Tibial artery (tissue), 4 donors: ENCODE measurements at places on chromosomes 1 and 21.

DNA sequence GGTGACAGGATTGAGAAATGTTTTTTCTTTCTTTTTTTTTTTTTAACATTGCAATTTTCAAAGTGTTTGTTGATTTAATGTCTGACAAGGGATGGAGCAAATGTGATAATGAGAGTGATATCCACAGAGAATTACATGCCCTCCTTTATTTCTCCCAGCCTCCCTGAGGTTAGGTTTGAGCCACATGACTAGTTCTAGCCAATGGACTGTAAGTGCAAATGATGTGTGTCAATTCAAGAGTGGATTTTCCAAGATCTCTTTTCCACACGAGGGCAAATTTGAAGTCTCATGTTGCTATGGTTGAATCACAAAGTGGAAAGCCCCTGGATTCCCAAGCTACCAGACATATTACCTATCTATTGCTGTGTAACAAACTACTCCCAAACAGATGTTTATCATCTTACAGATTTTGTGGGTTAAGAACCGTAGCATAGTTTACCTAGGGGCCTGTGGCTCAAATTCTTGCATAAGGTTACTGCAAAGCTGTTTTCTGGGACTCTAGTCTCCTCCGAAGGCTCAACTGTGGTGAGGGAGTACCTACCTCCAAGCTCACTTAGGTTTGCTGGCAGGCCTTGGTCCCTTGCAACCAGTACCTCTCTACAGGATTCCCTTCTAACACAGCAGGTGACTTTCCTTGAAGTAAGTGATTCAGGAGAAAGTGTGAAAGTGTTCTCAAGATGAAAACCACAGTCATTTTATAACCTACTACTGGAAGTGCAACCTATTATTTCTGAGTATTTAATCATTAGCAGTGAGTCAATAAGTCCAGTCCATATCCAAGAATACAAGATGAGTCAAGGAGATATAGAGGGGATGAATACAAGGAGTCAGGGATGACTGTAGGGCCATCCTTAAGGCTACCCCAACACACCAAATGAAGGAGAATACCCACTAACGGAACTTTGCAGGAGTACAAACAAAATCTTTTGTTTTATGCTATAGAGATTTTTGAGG is 533.6 kb downstream of the PTPRC start:
- no peaks in the 10 kb centered on the region for H3K27me3 ChIP-seq
- no peak overlapping the region for H3K4me3 ChIP-seq
- H3K27ac ChIP-seq = no peak overlapping the region
- no peaks in the 10 kb centered on the region for H3K36me3 ChIP-seq

DNA sequence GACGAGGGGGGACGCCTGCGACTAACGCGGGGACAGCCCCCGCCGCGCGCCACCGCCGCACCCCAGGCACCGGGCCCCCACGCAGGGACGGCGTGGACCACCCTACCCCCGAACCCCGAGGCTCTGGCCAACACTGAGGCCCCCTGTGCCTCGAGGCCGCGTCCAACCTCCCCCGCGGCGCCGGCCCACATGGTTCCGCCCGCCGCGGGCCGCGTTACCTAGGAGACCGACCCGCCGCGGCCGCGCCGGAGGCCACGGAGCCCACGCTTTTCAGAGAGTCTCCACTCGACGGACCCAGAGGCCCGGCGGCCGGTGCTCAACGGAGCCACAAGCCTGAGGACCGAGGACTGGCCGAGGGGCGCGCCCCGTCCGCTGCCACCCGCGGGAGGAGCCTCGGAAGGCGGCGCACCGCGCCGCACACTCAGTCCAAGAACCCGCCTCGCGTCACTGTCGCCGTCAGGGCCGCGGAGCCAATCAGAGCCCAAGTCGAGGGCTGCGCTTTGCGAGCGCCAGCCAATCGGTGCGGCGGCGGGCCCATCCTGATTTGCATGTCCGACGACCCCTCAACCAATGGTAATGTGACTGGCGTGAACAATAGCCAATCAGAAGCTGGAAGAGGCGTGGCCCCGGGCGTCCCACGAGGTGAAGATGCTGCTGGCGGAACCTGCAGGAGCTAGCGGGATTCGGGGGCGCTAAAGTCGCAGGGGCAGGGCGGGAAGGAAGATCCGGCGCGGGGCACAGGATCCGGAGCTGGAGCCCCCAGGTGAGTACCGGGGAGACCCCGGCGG is at the start of gene NPHP4:
NPHP4 (minus strand) TSS at position 400 of the 788 bp plus-strand sequence. CDS start 6,136 bp downstream, outside the sequence.
- H3K27me3 ChIP-seq = no peaks in the 10 kb centered on the region
- peak within 1 kb of the TSS; percentile 75 for H3K27ac ChIP-seq
- H3K36me3 ChIP-seq = no peaks in the 10 kb centered on the region
- peak; percentile 99 for DNase-seq
- H3K4me1 ChIP-seq = peaks cover 19% of the 10 kb centered on the region
- H3K4me3 ChIP-seq = peak within 1 kb of the TSS; percentile 82

- no peaks in the 10 kb centered on the region for H3K36me3 ChIP-seq
- H3K27ac ChIP-seq = no peak overlapping the region
- DNase-seq = no peak
- H3K27me3 ChIP-seq = no peaks in the 10 kb centered on the region
Measured at GRCh38 chr1:34265396-34265795, 88.7 kb downstream of the C1orf94 start.

- peak overlapping the region; percentile 16 for H3K27ac ChIP-seq
- DNase-seq = no peak
- peak overlapping the region; percentile 57 for H3K4me3 ChIP-seq
Measured at GRCh38 chr1:206557636-206558473, 50.5 kb downstream of the RASSF5 start.

DNA sequence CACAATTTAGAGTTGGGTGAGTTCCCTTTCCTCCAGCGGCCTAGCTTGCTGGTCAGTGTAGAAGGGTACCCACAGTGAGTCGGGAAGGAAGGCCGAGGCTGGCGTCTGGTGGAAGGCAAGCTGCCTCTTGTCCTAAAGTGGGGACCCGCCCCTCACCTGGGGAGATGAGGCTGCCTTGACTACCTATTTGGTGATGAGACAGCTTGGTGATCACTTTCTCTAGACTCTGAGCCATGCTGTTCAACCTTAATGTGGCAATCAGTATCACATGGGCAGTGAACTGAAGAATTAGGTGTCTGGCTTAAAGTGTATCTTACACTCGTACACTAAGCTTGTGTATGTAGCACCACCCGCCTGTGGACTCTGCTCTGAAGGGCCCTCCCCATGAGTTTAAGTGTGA is 100.7 kb downstream of the COLGALT2 start:
- peaks cover 8% of the 10 kb centered on the region for H3K4me1 ChIP-seq
- no peaks in the 10 kb centered on the region for H3K27me3 ChIP-seq
- no peak for DNase-seq
- no peaks in the 10 kb centered on the region for H3K36me3 ChIP-seq

- H3K36me3 ChIP-seq = no peaks in the 10 kb centered on the region
- H3K27ac ChIP-seq = no peak overlapping the region
- no peaks in the 10 kb centered on the region for H3K27me3 ChIP-seq
Measured at GRCh38 chr1:34904236-34905097, 25.0 kb downstream of the DLGAP3 start.

DNA sequence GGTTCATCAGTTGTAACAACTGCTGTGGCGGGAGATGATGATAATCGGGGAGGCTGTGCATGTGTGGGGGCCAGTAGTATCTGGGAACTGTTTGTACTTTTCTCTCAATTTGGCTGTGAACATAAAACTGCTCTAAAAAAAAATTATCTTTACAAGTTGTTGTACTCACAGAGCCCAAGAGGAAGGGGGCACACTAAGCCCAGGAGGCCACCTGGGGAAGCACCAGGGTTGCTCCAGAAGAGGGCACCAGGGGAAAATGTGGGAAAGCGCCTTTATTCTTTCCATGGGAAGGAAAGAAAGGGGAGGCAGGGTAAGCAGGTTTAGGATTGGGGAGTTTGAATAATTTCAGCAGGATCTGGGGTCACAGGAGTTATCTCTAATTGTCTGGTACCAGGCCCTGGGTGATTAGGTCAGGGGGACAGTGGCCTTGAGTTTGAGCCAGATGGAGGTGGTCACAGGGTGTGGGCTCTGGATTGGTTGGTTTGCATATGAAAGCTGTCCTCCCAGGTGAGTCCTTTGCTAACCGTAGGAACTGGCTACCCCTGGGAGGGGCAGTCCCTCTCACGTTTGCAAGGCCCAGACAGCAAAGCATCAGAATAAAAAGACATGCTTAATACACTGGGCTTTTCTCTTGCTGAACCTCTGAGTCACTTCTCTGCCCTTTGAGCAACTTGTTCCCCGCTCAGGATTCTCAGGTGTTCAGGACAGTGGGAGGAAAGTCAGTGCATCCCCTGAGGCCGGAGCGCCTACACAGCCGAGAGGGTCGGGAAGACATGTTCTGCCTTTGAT is 11.2 kb downstream of the MYOC start:
- no peak for DNase-seq
- no peak overlapping the region for H3K27ac ChIP-seq
- no peaks in the 10 kb centered on the region for H3K4me1 ChIP-seq
- H3K36me3 ChIP-seq = no peaks in the 10 kb centered on the region
- no peak overlapping the region for H3K4me3 ChIP-seq
- H3K27me3 ChIP-seq = no peaks in the 10 kb centered on the region

DNA sequence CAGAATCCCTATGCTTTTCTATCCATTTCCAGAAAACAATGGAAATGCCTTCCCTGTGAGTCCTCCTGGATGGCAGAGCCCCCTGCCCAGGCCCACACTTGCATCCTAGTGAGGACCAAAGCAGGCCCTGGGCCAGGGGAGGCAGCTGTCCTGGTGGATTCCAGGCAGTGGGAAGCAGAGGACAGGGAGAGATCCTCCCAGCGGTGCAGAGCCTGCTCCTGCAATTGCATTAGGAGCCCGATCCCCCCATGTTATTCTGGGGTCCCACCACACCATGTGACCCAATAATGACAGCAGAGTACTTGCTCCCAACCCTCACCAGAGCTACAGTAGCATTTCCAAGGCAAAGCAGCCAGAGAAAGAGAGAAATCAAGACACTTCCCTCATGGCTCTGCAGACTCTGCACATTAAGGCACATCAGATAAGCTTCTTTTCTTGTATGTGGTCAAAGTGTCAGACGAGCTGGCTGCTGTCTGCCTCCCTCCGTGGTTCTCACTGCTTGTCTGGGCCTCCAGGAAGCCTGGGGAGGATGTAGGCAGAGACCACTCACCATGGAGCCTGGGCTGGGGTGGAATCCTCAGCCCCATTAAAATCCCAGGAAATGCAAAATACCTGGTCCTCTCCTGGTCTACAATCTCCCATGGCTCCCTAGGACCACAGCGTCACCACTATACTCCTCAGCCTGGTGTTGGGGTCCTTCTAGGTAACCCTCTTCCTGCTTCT is 54.9 kb upstream of the RUNX3 start:
- H3K4me1 ChIP-seq = no peaks in the 10 kb centered on the region
- no peaks in the 10 kb centered on the region for H3K36me3 ChIP-seq
- H3K27me3 ChIP-seq = peaks cover 18% of the 10 kb centered on the region
- no peak for DNase-seq
- H3K4me3 ChIP-seq = no peak overlapping the region

DNA sequence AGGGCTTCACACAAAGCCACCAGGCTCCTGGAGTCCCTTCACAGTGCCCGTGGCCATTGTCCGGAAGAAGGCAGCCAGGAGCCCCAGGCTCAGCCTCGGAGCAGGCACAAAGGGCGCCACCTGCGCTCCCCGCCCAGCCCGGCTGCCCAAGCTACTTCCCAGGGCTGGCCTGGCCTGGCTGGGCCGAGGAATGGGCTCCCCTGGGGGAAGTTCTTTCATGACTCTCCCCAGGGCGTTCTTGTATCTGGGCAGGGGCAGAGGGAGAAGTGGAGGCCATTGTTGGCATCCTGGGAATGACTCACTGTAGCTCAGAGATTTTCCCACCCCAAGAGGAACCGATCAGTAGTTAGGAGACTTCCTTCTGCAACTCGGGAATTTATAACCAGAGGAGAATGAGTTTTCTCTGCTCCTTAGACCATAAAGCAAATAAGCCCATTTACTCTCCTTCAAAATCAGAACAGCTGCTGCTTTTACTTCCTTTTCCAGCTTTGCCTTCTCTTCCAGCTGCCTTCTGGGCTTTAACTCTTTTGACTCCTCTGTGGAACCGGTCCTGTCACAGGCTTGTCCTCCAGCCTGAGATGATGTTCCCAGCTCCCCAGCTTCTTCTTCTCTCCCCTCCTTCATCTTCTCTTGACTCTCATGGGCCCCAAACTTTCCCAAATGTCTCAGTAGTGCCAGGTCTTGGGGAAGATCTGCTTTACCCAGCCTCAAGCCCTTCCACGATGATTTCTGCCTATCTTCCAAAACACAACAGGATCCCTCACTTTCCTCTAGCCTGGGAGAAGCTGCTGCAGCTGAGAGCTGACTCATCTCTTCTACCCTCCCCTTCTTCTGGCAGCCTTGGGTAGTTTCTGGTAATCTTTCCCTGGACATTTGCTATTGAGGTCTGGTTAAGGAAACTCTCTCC is 118.7 kb upstream of the CD34 start:
- peaks cover 63% of the 10 kb centered on the region for H3K36me3 ChIP-seq
- H3K4me3 ChIP-seq = no peak overlapping the region
- peak overlapping the region; percentile 65 for H3K27ac ChIP-seq

- no peak for DNase-seq
- H3K27me3 ChIP-seq = no peaks in the 10 kb centered on the region
- H3K4me3 ChIP-seq = no peak overlapping the region
- H3K36me3 ChIP-seq = no peaks in the 10 kb centered on the region
- H3K4me1 ChIP-seq = peaks cover 24% of the 10 kb centered on the region
Measured at GRCh38 chr1:112938210-112938609, 17.8 kb downstream of the SLC16A1 start.

DNA sequence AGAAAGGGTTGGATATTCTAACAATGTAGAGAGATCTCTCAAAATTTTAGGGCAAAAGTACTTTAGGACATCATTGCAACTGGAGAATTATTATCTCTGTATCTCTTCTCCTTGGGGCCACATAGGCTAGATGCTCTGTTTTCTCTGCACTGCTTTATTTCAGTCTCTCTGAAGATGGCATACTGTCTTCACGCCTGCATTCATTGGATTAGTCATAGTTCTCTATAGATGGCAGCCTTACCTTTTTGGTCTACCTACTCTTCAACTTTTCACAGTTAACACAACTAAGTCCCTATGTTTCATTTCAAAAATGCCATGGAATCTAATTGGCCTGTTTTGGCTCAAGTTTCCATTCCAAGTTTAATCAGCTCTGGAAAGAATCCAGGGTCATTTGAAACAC is 1623.3 kb upstream of the B3GALT2 start:
- H3K27me3 ChIP-seq = no peaks in the 10 kb centered on the region
- no peaks in the 10 kb centered on the region for H3K4me1 ChIP-seq
- H3K27ac ChIP-seq = no peak overlapping the region
- H3K4me3 ChIP-seq = no peak overlapping the region

DNA sequence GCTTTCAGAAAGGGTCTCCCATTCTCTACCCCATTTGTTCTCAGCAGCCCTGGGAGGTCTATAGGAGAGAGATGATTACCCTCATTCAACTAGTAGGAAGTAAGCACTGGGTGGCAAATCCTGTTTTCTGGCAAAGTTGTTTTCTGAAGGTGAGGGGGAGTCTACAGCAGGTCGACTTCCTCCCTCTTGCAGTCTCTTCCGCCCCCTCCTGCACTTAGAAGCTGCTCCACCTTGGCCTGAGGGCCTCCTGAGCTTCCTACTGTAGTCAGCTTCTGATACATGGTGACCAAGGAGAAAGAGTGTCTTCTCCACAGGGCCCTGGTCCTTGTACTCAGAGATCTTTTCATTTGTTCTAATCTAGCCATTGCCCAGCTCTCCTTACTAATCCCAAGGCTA is 93.1 kb downstream of the RGL1 start:
- no peak for DNase-seq
- H3K27me3 ChIP-seq = no peaks in the 10 kb centered on the region
- no peak overlapping the region for H3K4me3 ChIP-seq
- H3K27ac ChIP-seq = no peak overlapping the region
